ENCODE measurements at places on chromosomes 2 and 18. TPM values are rescaled to one million over a fixed set of nuclear protein-coding genes. Genes with fewer than 3 reads are reported as not detected.

The REG3G gene
- total RNA-seq = not detected

The EGR4 gene
- not detected for total RNA-seq

DNA sequence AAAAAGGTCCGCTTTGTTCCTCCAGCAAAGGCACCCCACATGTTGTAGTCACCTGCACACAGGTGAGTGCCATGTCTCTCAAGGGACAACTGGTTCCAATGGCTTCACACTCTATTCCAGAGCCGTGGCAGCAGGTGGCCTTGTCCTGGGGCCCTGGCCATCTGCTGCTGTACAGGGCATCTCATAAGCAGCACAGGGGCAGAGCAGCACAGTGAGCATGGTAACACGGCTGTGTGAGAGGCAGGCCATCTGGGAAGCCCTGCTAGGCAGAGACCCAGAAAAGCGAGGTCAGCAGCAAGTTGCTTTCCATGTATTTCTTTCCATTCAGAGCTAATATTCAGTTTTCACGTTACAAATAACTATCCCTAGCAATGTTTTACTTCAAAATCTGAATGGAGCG, 54.7 kb downstream of the CMPK2 start:
- H3K4me3 ChIP-seq = no peak overlapping the region
- H3K27me3 ChIP-seq = no peaks in the 10 kb centered on the region
- no peak for DNase-seq
- H3K4me1 ChIP-seq = no peaks in the 10 kb centered on the region
- no peak overlapping the region for H3K27ac ChIP-seq
- no peaks in the 10 kb centered on the region for H3K36me3 ChIP-seq

GRCh38 chr2:77807531-77808215, 285.5 kb upstream of the LRRTM4 start:
- DNase-seq = no peak
- H3K4me3 ChIP-seq = no peak overlapping the region
- no peak overlapping the region for H3K27ac ChIP-seq
- H3K4me1 ChIP-seq = no peaks in the 10 kb centered on the region
- H3K27me3 ChIP-seq = no peaks in the 10 kb centered on the region
- H3K36me3 ChIP-seq = no peaks in the 10 kb centered on the region

- DNase-seq = no peak
- no peaks in the 10 kb centered on the region for H3K36me3 ChIP-seq
- H3K27ac ChIP-seq = no peak overlapping the region
- no peaks in the 10 kb centered on the region for H3K27me3 ChIP-seq
- H3K4me1 ChIP-seq = no peaks in the 10 kb centered on the region
Measured at GRCh38 chr2:126884861-126885750, 13.6 kb upstream of the TEX51 start.

GRCh38 chr2:240997141-240997855, 1.1 kb upstream of the SNED1 start:
- peak overlapping the region; percentile 78 for H3K4me3 ChIP-seq
- no peaks in the 10 kb centered on the region for H3K27me3 ChIP-seq
- no peak overlapping the region for H3K27ac ChIP-seq
- peaks cover 16% of the 10 kb centered on the region for H3K36me3 ChIP-seq
- peak; percentile 91 for DNase-seq
- peaks cover 13% of the 10 kb centered on the region for H3K4me1 ChIP-seq

GRCh38 chr2:68295516-68295915, 24.2 kb downstream of the CNRIP1 start:
- H3K27me3 ChIP-seq = no peaks in the 10 kb centered on the region
- H3K4me1 ChIP-seq = no peaks in the 10 kb centered on the region
- no peak for DNase-seq
- H3K4me3 ChIP-seq = no peak overlapping the region
- no peaks in the 10 kb centered on the region for H3K36me3 ChIP-seq
- H3K27ac ChIP-seq = no peak overlapping the region

DNA sequence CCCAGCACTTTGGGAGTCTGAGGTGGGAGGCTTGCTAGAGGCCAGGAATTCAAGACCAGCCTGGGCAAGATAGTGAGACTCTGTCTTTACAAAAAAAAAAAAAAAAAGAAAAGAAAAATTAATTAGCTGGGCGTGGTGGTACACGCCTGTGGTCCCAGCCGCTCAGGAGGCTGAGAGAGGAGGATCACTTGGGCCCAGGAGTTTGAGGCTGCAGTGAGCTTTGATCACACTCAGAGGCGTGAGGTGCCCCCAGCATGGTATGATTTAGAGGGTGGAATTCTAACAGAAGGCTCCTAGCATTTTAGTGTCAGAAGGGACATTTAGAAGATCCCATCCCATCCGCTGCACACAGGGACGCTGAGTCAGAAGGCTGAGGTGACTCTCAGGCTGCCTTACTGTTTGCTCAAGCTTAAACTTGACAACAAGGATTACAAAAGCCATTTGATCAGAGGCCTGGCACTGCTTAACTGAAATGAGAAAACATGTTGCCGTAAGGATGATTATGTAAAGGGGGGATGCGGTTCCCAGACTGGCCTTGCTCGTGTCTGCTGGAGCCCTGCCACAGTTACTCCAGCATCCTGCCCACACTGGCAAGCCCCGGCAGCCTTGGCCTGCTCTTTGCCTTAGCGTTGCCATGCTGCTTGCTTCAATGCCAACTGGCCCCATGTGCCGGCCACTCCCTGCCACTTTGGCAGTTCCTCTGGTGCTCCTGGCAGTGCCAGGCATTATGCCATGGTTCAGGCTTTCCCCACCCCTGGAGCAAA, 45.6 kb upstream of the SLC1A4 start:
- no peaks in the 10 kb centered on the region for H3K36me3 ChIP-seq
- H3K4me3 ChIP-seq = no peak overlapping the region
- H3K27me3 ChIP-seq = peaks cover 6% of the 10 kb centered on the region
- no peak overlapping the region for H3K27ac ChIP-seq

DNA sequence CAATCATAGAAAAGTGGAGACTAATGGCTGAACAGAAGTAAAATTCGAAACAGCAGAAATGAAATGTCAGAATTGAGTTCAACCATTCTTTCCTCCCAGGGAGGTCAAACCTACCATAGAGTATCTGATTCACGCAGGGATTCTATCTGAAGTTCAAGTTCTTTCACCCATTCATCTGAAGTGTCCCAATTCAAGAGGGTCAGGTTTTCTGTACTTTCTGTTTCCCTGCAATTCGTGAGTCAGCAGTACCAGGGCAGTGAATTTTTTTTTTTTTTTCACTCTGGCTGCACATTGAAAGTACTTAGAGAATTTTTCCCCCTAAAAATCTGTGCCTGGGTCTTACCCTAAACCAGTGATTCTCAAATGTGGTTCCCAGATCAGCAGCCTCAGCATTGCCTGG, 40.9 kb upstream of the CCDC88A start:
- no peaks in the 10 kb centered on the region for H3K4me1 ChIP-seq
- peak overlapping the region; percentile 45 for H3K4me3 ChIP-seq
- peaks cover 4% of the 10 kb centered on the region for H3K27me3 ChIP-seq
- no peaks in the 10 kb centered on the region for H3K36me3 ChIP-seq
- no peak for DNase-seq

All from osteoblast (primary cell).